ENCODE measurements at places on chromosomes 16 and 17.

DNA sequence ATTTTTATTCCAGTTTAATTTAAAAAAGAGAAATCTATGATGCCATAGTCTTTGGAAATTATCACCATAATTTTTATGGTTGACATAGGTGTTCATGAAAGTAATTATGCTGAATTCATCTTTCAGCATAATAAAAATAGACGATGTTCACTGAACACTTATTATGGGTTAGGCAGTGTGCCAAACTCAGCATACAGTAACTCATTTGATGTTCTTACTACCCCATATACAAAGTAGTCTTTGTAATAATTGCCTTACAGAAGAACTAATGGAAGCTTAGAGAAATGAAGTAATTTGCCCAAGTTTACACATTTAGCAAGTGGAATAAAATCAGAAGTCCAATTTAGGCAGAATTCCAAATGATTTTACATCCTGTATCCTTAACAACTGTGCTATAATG, 852.2 kb upstream of the GOT2 start:
- DNase-seq, result no peak

DNA sequence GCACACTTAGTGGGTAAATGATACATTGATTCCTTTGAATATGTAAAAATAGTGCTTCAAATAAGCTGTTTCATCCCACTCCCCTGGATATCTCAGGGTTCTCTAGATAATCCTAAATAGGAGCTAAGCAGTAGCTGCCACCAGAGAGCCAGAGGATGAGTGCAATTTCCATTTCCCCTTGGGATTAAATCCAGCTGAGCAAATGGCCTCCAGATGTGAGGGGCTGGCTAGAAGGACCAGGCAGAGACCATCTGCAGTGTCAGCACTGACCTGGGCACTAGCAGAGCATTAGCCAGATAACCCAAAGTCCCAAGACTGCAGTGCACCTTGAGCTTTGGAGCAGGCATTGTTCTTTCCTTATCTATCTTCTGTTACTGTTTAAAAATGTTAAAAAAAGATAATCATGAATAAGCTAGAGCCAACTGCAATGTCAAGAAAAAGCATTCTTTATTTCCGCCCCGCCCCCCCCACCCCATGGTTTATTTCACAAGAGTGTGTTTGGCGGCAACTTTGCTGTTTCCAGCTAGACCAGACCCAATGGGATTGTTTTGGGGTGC, 19.5 kb downstream of the GPR179 start:
- DNase-seq, result no peak

DNA sequence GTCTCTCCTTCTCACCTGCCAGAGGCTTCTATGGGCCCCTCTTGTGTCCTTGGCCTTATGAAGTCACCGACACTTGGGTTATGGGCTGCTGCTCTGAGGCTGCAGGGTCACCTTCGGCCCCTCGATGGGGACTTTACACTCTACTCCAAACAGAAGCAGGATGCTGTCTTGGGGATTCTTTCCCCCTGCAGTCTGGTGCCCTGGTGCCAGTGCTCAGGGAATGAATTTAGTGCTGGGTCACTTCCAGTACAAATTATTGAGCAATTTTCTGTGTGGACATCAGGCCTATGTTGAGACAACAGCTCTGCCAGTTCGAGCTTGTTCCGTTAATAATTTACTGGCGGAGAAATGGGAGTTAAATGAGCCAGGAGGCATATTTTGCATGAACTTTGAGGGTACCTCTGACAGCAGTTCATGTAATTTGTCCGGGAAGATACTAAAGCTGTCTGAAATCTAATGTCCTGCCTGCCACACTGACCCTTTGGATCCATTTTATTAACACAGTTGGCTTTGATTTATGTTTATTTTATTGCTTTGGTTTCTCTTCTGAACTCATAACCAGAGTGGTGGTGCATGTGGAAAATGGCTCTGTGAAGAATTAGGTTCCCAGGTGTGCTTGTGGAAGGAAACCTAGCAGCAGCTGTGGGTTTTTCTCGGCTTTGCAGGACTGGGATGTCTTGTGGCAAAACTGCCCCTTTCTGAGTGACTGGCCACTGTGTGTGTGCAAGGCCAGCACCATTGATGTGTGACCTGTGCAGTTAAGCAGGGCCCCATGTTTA, 34.1 kb upstream of the DHX8 start:
- DNase-seq, result no peak

GRCh38 chr16:88382491-88383400, at the start of gene ZNF469:
ZNF469 (plus strand) TSS chr16:88382959; CDS start chr16:88427471, 44,512 bp downstream.
- peak; percentile 56 for DNase-seq

- no peak for DNase-seq
Observed at GRCh38 chr17:6779411-6779810, 3.4 kb downstream of the FBXO39 start.

GRCh38 chr17:82021107-82021899, 1.4 kb downstream of the CENPX start:
- DNase-seq, result peak; percentile 78

GRCh38 chr16:77869997-77870813, 81.8 kb downstream of the VAT1L start:
- DNase-seq, result no peak

GRCh38 chr16:72898216-72898825, 149.6 kb downstream of the ZFHX3 start:
- DNase-seq, result no peak

- peak; percentile 92 for DNase-seq
Observed at GRCh38 chr17:74842599-74843351, 16.9 kb downstream of the GRIN2C start.

GRCh38 chr17:9212376-9213302, 191.3 kb downstream of the NTN1 start:
- no peak for DNase-seq

DNA sequence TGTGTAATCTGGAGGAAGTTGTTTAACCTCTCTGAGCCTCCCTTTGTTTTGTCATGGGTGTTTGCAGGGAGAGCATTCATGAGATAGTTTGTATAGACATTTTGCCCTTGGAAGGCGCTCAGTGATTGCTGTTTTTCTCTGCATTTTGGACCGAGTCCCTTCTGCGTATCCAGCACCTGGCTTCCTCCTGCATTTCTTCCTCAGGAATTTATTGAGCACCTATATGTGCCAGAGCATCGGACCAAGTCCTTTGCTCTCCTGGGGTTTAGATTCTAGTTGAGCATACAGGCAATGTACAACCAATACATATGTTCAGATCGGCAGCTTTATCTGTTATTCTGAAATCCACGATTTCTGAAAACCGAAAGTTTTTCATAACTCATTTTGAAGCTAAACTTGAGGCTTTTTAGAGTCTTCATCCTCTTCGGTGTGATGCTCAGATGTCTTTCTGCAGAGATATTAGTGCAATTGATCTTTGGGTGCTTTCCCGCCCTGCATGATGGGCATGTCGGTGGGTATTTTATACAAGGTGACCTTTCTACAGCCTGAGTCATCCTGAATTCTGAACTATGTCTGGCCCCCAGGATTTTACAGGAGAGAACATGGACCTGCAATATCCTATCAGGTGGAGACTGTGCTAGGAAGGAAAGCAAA, 4.1 kb downstream of the IL4R start:
- no peak for DNase-seq

DNA sequence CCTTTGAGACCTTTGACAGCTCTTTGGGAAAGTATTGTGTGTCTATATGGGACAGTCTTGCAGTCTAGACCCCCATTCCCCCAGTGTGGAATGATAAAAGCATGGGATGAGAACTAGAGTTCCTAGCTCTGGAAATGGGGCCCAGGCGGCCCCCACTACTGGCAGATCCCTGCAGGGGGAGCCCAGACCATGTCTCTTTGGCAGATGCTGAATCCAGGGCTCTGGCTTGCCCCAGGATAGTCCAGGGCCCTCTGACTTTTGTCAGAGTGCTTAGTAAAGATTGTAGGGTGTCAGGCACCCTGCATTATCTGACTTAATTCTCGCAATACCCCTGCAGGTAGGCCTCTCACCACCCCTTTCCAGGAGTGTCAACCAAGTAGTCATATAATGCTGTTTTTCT, 8.3 kb downstream of the ALKBH5 start:
- no peak for DNase-seq

DNA sequence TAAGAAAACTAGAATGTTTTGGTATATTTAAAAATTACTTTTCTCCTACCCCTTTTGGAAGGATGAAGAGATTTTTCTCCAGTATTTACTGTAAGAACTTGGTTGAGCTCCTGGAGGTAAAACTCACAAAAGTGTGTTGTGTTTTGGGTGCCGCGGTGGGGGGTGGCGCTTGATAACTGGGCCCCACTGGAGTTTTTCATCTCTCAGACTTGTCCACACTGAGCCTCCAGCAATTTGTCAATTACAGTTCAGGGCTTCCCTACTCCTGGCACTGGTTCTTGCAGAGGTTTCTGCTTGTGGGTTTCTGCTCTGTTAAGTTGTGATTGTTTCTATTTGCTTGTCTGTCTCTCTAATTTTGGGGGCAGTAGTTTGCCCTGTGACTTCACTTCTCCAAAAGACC, 40.0 kb downstream of the WIPI1 start:
- no peak for DNase-seq

DNA sequence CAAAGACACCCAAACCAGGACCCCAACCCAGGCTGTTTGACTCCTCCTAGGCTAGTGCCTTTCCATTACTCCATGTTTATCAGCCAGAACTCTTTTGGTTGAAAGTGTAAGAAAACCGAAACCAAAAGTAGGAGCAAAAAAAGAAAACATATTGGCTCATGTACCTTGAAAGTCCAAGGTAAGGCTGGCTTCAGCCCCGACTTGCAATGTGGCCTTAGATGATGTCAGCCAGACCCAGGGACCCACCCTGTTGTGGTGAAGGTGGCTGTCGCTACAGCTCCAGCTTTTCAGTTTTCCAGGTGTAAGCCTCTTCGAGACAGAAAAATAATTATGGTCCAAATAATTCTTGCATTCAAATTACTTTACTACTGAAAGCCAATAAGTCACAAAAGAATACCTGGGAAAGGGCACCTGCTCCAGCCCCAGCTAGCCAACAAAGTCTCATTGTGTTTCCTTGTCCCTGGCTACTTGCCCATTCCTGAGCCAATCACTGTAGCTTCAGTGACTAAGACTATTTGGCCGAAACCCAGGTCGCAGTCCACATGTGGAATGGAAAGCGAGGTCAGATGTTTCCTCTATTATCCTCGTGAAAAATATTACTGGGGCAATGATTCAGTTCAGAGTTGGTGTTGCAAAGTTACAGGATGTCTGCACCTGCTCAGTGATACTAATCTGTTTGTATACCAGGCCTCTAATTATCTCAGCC, 20.7 kb downstream of the DNAH9 start:
- DNase-seq, result no peak

GRCh38 chr17:9644910-9645751, at the start of gene USP43:
USP43 (plus strand) TSS chr17:9645517; CDS start chr17:9645633, 116 bp downstream.
- DNase-seq, result no peak

DNA sequence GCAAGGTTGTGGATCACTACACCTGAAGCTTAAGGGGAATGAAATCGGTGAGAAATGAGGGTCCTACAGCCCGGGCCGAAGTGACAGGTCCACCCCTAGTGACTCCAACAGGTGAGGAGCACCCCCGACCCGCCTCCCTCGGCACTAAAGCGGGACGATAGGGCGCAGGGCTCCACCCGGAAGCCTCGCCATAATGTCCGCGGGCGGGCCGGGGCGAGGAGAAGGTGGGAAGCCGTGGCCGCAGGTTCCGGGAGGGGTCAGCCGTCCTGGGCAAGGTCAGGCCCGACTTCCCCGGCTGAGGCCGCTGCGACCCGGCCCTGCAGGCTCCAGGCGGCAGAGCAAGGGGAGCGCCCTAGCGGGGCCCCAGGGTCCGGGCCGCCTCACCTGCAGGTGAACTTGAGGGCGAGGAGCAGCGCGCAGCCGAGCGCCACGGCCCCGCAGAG, 543 bp downstream of the TXNDC11 start:
- no peak for DNase-seq

DNA sequence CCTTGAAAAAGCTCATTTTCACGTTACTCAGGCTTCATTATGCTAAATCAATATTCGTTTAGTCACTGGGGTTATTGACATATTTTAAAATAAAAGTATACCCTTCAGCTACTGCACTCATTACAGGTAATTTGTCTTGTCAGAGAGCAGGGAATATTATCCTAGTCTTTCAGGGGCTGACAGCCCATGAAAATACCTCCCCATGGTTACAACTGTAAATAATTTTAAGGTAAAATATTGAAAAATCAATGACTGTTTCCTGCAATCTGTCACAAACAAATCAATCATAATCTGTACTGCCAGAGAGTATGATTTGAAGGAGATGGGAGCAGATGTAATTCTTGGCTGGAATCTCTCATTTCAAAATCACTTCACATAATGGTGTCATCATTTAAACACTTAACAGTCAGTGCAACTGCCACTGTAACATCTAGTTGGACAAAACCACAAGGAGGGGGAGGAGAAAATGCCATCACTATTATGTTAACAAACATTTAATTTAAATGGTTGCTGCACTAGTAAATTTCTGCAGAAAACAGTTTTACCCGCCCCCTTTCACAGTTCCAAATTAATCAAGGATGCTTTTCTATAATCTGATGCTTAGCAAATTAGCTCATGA, 9.3 kb upstream of the IRX5 start:
- no peak for DNase-seq

All from frontal cortex (tissue), 4 donors.